ENCODE measurements at places on chromosomes 2 and 18.

DNA sequence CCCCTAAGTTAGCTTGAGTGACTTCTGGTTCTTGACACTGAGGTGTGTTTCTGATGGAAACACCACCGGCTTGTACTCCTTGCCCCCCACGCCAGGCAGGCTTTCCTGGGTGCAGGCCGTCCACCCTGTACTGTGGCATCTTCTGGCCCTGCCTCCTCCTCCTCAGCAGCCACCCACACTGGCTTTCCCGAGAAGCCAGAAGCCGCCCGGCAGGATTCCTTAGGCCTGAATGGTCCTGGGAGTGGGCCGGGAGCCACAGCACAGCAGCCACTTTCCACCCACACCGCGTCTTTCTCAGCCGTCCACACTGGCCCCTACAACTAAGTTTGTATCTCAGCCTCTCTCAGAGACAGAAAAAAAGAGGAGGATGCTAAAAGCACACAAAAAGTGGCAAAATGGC lies 2.1 kb upstream of the HSBP1L1 start:
- no peak for DNase-seq

GRCh38 chr2:69565431-69565839 lies 78.1 kb downstream of the AAK1 start:
- DNase-seq, result peak; percentile 60

GRCh38 chr2:62817348-62817747 lies 111.8 kb downstream of the EHBP1 start:
- no peak for DNase-seq

DNA sequence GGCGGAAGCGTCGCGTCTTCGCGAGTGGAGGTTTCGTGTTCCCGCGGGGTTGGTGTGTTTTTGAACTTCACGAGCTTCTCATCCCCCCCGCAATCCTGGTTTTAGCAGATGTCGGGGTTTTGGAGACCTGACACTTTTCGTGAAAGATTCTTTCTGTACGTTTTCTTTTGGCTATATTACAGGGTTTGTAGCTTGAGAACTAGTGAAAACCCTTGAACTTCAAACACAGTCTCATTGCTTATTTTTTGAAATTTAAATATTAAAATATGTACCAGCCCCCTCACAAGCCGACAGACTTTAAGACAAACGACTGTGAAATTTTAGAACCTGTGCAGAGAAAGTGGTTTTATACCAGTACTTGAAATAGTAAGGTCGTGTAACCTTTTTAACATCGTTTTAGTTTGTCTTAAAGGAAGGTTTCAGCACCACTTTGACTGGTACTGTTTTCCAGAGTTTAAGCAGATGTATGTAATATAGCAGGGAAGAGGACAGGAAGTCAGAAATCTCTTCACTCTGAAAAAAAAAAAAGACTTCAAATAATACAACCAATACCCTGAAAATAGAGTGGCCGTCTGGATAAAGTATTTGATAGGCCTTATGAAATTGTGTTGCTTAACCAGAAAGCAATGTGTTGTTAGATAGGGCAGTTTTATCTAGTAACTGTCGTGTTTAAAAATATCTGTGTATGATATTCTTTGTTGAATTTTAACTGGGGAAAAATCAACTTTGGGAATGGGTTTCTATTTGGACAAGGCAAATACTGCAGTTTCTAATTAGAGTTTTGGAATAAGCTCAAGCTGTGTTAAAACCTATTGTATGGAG lies 1.4 kb downstream of the SPATS2L start:
- DNase-seq, result no peak

DNA sequence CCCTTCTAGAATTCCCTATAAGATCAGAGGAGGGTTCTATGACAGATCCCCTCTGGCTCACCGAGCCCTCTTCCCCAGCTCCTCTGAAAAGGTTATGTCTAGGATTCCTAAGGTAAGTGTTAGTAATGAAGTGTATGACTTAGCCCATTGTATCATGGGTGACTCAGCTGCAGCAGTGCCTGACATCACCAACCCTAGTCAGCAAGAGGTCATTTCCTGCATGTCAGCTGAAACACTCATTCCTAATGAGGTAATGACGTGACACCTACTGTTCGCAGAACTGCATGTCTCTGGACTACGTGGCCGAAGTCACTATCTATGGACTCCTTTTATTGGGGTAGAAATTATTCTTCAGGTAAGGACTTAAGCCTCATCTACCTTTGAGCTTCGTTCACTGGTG lies 196.1 kb upstream of the MYT1L start:
- DNase-seq, result no peak

- DNase-seq, result no peak
These were observed 55.6 kb upstream of the PHLPP1 start for GRCh38 chr18:62659698-62660097.

GRCh38 chr2:60252581-60253150 lies 300.8 kb downstream of the BCL11A start:
- DNase-seq, result no peak

- DNase-seq, result no peak
These were observed 619 bp downstream of the GALM start for GRCh38 chr2:38666556-38666910.

- DNase-seq, result no peak
These were observed 420.6 kb downstream of the IRS1 start for GRCh38 chr2:226378753-226379705.

DNA sequence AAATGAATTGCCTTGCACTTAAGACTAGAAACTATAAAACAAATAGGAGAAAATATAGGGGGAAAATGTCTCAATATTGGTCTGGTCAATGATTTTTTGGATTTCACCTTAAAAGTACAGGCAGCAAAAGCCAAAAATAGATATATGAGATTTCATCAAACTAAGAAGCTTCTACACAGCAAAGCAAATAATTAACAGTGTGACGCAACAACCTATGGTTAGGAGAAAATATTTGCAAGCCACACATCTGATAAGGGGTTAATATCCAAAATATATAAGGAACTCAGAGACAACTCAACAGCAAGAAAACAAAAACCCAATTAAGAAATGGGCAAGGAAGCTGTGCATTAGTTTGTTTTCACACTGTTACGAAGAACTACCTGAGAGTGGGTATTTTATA lies 89.1 kb downstream of the MAIP1 start:
- no peak for DNase-seq

DNA sequence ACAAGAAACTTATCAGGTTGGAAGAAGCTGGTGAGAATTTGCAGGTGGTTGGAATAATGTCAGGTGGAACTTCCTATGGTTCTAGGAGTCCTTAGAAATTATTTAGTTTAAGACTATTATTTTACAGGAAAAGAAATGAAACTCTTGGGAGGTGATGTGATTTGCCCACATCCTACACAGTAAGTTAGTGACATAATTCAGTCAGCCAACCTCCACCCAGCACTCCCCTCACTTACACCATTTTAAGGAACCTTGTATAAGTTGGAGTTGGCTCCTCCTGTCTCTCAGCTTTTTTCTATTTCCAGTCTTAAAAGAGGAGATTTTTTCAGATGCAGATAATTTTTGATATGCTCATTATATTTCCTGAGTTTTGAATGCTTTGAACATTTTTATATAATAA lies 86.4 kb downstream of the SKA1 start:
- DNase-seq, result no peak

- DNase-seq, result peak; percentile 20
These were observed 978 bp upstream of the TUBA4A start for GRCh38 chr2:219254590-219255201.
